ENCODE measurements at places on chromosomes 13 and 19.

GRCh38 chr13:37618554-37618953 lies 20.0 kb upstream of the POSTN start:
- no peak for DNase-seq

DNA sequence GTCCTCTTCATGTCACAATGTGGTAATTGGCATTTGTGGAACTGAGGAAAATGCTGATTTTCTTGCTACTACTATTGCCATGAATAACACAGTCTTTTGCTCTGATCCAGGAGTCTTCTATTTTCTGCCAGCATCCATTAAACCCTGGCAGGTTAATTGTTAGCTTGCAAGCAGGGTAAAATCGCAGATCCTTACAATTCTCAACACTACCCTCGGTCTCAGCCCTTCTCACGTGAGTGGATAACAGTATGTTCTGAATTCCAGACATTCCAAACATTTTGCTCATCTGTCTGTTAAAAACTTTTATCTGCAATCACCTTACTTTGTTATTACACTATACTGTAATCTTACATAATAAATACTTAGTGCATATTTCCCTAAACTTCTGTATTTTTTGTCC lies 251.3 kb upstream of the ATXN8OS start:
- no peak for DNase-seq

- DNase-seq = no peak
Observed at GRCh38 chr13:107834281-107834680, 381.1 kb downstream of the LIG4 start.

DNA sequence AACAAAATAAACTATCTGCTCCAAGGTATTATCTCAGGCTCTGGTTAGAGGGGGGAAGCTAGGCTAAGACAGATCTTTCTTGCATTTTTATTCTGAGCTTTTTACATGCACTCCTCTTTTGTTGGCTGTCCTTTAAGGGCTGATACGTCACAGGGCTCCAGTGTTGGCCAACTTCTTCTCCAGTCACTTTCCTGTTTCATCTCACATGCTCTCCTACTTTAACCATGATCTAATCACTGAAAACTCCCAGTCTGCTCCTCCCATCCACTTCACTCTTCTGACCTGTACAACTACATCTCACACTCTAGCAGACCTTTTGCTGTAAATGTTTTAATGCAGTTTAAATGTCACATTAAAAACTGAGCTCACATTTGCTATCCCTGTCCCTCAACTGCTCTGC lies 510.0 kb upstream of the KLF12 start:
- DNase-seq = no peak

- DNase-seq = no peak
Observed at GRCh38 chr13:58823701-58824100, 1192.2 kb downstream of the PCDH17 start.

DNA sequence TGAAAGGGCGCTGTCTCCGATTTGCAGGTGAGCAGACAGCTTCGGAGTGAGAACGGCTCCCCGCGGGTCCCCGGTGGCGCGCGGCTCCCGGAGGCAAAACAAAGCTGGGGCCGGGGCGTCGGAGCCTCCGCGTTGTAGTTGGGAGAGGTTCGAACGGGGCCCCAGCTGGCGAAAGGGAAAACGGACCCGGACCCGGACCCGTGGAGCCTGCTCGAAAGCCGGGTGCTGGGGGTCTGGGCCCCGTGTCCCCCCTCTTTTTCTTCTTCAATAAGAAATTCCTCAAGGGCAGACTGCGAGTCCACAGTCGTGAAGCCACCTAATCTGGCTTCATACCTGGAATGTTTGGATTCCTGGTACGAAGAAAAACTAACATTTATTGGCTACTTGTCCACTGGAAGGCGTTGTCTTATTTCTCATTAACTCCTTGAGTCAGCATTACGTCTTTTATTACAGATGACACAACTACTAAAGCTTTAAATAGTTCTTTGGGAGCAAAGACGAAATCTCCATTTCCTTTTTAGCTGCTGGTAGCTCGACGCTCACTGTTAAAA lies 632 bp upstream of the MTIF3 start:
- DNase-seq = peak; percentile 65

GRCh38 chr19:18814063-18814462 lies 17.7 kb upstream of the UPF1 start:
- peak; percentile 44 for DNase-seq

- no peak for DNase-seq
Observed at GRCh38 chr13:28654276-28654675, 4.7 kb upstream of the POMP start.

Measured in left ventricle myocardium superior (tissue), 1 donor.